ENCODE measurements at places on chromosomes 4 and X. TPM values are rescaled to one million over a fixed set of nuclear protein-coding genes. Genes with fewer than 3 reads are reported as not detected.

CLDN34 gene
- not detected for total RNA-seq

GRCh38 chr4:153798901-153799693 is 10.2 kb upstream of the SFRP2 start:
- H3K36me3 ChIP-seq, result no peaks in the 10 kb centered on the region
- H3K27me3 ChIP-seq, result no peaks in the 10 kb centered on the region
- H3K4me3 ChIP-seq, result no peak overlapping the region

DNA sequence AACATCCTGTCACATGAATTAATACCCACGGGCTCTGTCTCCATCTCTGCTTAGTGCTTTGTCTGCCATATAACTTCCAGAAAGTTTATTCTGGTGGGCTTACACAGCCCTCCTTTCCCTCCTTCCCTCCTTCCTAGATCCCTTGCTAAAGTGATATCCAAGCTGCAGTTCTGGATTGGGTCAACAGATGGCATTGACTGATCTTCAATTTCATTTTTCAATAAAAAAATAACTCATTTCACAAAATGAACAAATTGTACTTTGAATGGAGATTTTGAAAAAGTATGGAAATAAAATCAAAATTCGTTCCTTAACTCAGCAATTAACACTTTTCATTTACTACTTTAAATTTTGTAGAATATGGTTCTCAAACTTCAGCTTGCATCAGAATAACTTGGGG is 94.9 kb downstream of the NXF2 start:
- no peaks in the 10 kb centered on the region for H3K36me3 ChIP-seq
- no peak overlapping the region for H3K27ac ChIP-seq
- no peak overlapping the region for H3K4me3 ChIP-seq
- no peaks in the 10 kb centered on the region for H3K4me1 ChIP-seq
- DNase-seq, result no peak

- no peak for DNase-seq
- no peaks in the 10 kb centered on the region for H3K4me1 ChIP-seq
- H3K36me3 ChIP-seq, result no peaks in the 10 kb centered on the region
- H3K27ac ChIP-seq, result no peak overlapping the region
- H3K4me3 ChIP-seq, result no peak overlapping the region
Observed at GRCh38 chr4:107562316-107562715, 157.7 kb downstream of the PAPSS1 start.

DNA sequence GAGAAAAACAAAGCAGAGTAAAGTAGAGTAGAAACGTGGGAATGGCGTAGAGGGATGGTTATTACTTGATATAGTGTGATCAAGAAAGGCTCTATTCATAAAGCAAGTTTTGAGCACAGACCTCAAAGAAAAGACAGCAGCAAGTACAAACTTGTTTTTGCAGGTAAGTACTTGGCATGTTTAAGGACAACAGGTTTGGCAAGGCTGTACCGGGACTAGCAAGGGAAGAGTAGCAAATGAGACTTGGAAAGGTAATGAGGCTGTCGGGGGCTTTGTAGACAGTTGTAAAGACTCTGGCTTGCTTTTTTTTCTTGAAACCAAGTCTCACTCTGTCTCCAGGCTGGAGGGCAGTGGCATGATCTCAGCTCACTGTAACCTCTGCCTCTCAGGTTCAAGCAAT is 40.9 kb downstream of the NEK1 start:
- no peaks in the 10 kb centered on the region for H3K4me1 ChIP-seq
- DNase-seq, result no peak
- H3K27ac ChIP-seq, result no peak overlapping the region
- H3K27me3 ChIP-seq, result no peaks in the 10 kb centered on the region

- H3K4me3 ChIP-seq, result no peak overlapping the region
- H3K27ac ChIP-seq, result no peak overlapping the region
- H3K36me3 ChIP-seq, result no peaks in the 10 kb centered on the region
- no peaks in the 10 kb centered on the region for H3K4me1 ChIP-seq
- DNase-seq, result no peak
- H3K27me3 ChIP-seq, result no peaks in the 10 kb centered on the region
Observed at GRCh38 chr4:70627620-70628019, 924 bp upstream of the ENAM start.

DNA sequence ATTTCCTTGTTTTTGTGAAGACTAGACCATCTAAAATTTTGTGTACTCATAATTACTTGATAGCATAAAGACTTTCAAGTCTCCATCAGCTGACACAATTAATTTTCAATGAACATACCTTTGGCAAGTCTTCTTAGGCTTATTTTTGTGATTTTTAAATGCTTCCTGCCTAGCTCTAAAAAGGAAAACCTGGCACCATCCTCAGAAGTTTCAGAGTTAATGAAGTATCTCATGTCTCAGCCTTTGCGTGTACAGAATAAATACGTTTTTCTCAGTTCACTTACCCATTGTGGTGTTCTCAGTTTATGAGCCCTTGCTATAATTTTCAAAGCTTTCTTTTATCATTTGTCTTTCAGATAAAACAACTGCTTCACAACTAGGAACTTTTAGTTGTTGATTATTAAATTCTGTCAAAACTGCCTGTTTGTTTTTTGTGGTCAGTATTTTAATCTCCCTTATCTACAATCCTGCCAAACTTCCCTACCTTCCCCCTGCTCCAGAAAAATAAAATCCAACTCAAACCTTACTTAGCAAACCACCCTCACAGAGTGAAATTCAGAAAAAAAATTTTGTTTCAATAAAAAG is 21.6 kb downstream of the ADD1 start:
- no peaks in the 10 kb centered on the region for H3K27me3 ChIP-seq
- no peak for DNase-seq
- peaks cover 19% of the 10 kb centered on the region for H3K4me1 ChIP-seq
- H3K36me3 ChIP-seq, result peaks cover 9% of the 10 kb centered on the region
- no peak overlapping the region for H3K27ac ChIP-seq

DNA sequence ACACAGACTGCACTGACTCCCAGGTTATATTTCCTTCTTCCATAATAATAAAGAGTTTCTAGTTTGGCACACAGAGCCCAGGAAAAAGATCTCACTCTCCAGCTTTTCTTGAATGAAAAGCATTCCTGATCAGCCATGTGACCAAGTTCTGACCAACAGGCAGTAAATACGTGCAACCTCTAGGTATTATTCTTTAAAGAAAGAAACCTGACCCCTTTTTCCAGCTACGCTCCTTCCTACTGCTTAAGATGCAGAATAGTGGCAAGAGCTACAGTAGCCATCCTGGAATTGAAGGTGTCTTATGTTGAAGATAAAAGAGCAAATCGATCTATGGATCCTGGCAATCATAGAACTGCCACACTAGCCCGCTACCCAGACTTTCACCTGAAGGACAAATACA is 76.7 kb downstream of the LRBA start:
- peaks cover 5% of the 10 kb centered on the region for H3K4me1 ChIP-seq
- H3K27ac ChIP-seq, result no peak overlapping the region
- no peak for DNase-seq
- no peaks in the 10 kb centered on the region for H3K36me3 ChIP-seq
- H3K27me3 ChIP-seq, result no peaks in the 10 kb centered on the region

- no peak overlapping the region for H3K4me3 ChIP-seq
- H3K4me1 ChIP-seq, result no peaks in the 10 kb centered on the region
- H3K27me3 ChIP-seq, result no peaks in the 10 kb centered on the region
- H3K27ac ChIP-seq, result no peak overlapping the region
- H3K36me3 ChIP-seq, result no peaks in the 10 kb centered on the region
- DNase-seq, result no peak
Observed at GRCh38 chr4:73421708-73422457, 14.1 kb upstream of the AFP start.

Measured in T-cell (primary cell).